Activated CD4-positive, alpha-beta T cell treated with anti-CD3 and anti-CD28 coated beads, Interleukin-2, amount 10 ng/mL, durations not matched to agents 7 days and 5 days (primary cell): ENCODE measurements at places on chromosomes 4 and X.
A peak's percentile ranks its signal among the peaks of the same experiment; 100 is the strongest.

- no peaks in the 10 kb centered on the region for H3K4me1 ChIP-seq
- H3K4me3 ChIP-seq, result no peak overlapping the region
- no peaks in the 10 kb centered on the region for H3K27me3 ChIP-seq
- H3K36me3 ChIP-seq, result no peaks in the 10 kb centered on the region
Measured at GRCh38 chr4:71441186-71442169, 102.7 kb downstream of the SLC4A4 start.

GRCh38 chrX:40736170-40736505 is 796 bp upstream of the MED14 start:
- peak overlapping the region; percentile 85 for H3K4me3 ChIP-seq
- H3K4me1 ChIP-seq, result peaks cover 28% of the 10 kb centered on the region
- H3K27me3 ChIP-seq, result no peaks in the 10 kb centered on the region
- peak overlapping the region; percentile 97 for H3K27ac ChIP-seq
- DNase-seq, result no peak
- peaks cover 12% of the 10 kb centered on the region for H3K36me3 ChIP-seq

- no peak for DNase-seq
- no peaks in the 10 kb centered on the region for H3K4me1 ChIP-seq
- no peak overlapping the region for H3K27ac ChIP-seq
Measured at GRCh38 chr4:121519236-121519838, 138.5 kb upstream of the QRFPR start.

GRCh38 chrX:39499996-39500395 is 597.8 kb downstream of the BCOR start:
- DNase-seq, result no peak
- H3K27me3 ChIP-seq, result peaks cover 2% of the 10 kb centered on the region
- no peaks in the 10 kb centered on the region for H3K36me3 ChIP-seq
- no peak overlapping the region for H3K27ac ChIP-seq

DNA sequence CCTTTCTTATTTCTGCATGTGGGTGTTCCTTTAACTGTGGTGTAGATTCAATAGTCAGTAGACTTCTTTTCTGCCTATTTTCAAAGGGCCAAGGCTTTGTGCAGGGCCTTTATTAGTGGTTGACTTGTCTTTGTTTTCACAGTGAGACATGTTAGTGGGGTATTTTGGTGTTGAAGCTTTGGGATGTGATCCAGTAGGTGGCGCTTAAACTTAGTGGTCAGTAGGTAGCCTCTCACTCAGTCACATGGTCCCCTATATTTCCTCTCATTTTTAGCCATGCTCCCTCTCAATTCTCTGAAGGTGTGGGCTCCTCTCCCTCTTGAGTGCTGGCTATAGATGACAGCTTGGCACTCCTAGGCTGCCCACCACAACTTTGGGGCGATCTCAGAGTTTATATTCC is 23.4 kb upstream of the SLC10A7 start:
- no peak for DNase-seq
- H3K4me3 ChIP-seq, result no peak overlapping the region
- no peaks in the 10 kb centered on the region for H3K36me3 ChIP-seq
- H3K27ac ChIP-seq, result no peak overlapping the region

DNA sequence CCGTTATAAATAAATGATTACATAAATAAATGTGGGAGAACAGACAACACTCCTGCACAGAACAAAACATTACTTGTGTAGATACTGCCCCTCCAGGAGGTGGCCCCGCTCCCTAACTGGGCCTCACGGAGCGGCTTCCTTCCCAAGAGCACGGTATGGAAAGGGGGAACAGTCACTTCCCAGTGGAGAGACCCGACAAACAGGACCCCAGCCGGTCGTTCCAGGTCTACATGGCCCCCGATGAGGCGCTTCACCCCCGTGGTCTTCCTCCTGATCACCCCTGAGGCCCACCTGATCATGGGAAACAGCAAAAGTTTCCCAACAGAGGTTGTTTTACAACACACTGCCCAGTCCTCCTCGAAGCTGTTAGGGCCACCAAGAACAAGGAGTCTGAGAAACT is 6.6 kb upstream of the SLC6A8 start:
- no peaks in the 10 kb centered on the region for H3K4me1 ChIP-seq
- H3K4me3 ChIP-seq, result no peak overlapping the region
- no peak for DNase-seq
- no peak overlapping the region for H3K27ac ChIP-seq
- H3K27me3 ChIP-seq, result peaks cover 7% of the 10 kb centered on the region
- H3K36me3 ChIP-seq, result no peaks in the 10 kb centered on the region
